ENCODE measurements at places on chromosomes 4 and X. TPM values are rescaled to one million over a fixed set of nuclear protein-coding genes. Genes with fewer than 3 reads are reported as not detected.

Gene TMEM271
- not detected for total RNA-seq

Gene WNK3
- not detected for total RNA-seq

Gene PCDH19
- not detected for total RNA-seq

Gene AVPR2
- total RNA-seq = not detected

Gene CDKL2
- 0.30 TPM for total RNA-seq

Gene PRKG2
- total RNA-seq = 1.9 TPM

Gene GSX2
- not detected for total RNA-seq

Gene TRPC5OS
- total RNA-seq = not detected

Gene EOLA2
- total RNA-seq = 62.5 TPM

GRCh38 chr4:87505862-87506261 is 23.3 kb downstream of the SPARCL1 start:
- no peak for DNase-seq

GRCh38 chr4:37908488-37909331 is 17.8 kb downstream of the TBC1D1 start:
- no peak for DNase-seq

GRCh38 chr4:158496030-158496741 is 25.5 kb upstream of the RXFP1 start:
- DNase-seq = peak; percentile 21

GRCh38 chr4:3332498-3332897 is 39.7 kb downstream of the RGS12 start:
- no peak for DNase-seq

DNA sequence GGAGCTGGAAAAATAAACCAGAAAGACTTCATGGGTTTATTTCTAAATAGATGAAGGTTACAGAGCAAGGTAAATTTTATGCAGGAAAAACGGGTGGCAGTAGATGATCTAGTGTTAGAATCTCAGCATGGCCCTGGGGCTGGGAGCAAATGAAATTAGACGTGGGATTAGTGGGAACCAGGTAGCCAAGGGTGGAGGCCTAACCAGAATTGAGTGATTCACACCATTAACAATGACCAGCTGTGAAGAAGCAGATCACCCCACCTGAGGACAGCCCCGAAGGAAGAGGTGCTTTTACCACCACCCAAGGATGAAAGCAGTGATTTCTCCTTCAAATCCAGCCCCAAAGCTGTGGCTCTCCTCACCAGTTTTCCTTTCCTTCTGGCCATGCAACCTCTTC is 20.8 kb upstream of the ACSL1 start:
- no peak for DNase-seq

DNA sequence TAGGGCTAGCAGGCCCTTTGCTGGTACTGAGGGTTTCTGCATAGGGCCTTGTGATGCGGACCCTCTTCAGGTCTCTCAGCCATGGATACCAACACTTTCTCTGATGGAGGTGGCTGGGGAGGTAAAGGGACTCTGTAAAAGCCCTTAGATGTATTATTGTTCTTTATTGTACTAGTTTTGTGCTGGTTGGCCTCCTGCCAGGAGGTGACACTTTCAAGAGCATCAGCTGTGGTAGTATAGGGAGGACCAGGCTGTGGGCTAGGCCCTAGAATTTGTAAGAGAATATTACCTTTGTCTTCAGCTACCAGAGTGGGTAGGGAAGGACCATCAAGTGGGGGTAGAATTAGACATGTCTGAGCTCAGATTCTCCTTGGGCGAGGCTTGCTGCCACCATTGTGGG is 936.3 kb downstream of the CENPC start:
- no peak for DNase-seq

DNA sequence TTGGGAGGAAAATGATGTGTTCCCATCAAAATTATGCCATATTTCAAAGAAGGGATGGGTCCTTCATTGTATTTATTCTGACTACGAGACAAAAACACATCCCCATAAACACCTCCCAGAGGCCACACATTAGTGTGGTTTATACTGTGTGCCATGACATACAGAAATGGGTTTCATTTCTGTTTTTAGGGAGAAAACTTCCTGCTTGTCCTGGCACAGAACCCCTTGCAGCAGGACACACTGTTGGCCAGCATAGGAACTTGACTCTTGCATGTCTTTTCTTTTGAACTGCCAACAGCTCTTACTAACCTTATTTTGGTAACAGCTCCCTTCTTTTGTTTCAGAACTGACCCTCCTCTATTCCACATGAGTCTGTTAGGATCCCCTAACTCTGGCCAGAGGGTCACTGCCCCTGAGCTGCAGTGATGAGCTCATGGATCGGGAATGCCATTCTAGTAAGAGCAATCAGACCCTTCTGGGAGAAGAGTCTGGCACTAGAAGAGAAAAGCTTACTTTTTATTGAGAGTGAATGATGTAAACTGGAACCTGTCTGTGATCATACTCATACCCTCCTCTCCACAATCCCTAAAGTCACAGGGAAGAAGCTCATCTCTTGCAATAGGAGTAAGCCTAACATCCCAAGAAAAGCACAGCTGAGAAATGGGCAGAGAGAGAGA is 86.4 kb downstream of the SMIM20 start:
- DNase-seq = no peak

DNA sequence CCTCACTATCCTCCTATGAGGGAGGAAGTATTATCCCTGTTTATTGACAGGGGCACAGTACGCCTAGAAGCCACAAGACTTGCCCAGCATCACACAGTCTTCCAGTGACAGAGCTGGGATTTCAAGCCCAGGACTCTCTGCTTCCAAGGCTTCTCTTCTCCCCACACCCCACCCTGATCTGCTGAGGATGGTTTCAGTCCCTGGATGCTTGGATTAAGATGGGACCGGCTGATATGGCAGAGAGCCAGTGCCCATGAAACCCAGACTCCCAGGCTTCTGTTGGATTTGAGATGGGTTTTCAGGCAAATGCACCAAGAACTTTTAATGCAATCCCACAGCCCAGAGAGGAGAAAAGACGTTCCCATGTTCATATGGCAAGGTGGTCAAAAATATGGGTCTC is 23.2 kb downstream of the EFNB1 start:
- DNase-seq = no peak

DNA sequence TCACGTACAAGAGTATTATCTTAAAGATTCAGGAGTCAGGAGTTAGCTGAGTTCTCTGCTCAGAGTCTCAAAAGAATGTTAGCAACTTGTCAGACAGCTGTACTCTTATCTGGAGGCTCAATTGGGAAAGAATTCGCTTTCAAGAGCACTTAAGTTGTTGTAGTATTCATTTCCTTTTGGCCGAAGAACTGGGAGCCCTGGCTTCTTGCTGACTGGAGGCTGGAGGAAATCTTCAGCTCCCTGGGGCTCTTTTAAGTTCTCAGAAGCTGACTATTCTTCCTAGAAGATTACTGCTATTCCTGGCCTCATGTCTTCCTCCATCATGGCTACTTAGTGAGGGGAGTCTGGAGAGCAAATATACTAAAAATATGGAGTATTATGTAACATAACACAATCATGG is 587.2 kb downstream of the EPHA5 start:
- DNase-seq = no peak

GRCh38 chr4:10746371-10747171 is 62.0 kb upstream of the CLNK start:
- DNase-seq = no peak

GRCh38 chr4:2068566-2068965 is 9.4 kb downstream of the NAT8L start:
- no peak for DNase-seq

- DNase-seq = no peak
These were observed 162.5 kb upstream of the RASGEF1B start for GRCh38 chr4:81634165-81634564.

GRCh38 chr4:141307241-141307689 is 86.6 kb downstream of the ZNF330 start:
- peak; percentile 53 for DNase-seq

GRCh38 chr4:177080388-177080787 is 229.3 kb upstream of the NEIL3 start:
- no peak for DNase-seq

DNA sequence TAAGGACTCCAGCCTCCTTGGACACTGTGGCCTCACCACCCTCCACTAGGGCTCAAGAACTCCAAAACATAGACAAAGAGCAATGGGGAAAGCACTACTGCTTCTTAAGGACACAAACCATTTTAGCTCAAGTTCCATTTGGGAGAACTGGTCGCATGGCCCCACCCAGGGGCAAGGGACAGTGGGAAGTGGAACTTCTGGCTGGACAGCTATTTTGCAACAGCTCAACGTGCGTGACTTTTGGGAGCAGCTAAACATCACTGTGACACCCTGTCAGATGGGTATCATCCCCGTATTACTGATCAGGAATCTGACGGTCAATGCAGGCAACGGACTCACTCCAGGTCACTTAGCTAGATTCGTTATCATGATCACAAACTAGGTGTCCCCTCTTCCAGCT is 9.0 kb upstream of the GLOD5 start:
- DNase-seq = no peak

DNA sequence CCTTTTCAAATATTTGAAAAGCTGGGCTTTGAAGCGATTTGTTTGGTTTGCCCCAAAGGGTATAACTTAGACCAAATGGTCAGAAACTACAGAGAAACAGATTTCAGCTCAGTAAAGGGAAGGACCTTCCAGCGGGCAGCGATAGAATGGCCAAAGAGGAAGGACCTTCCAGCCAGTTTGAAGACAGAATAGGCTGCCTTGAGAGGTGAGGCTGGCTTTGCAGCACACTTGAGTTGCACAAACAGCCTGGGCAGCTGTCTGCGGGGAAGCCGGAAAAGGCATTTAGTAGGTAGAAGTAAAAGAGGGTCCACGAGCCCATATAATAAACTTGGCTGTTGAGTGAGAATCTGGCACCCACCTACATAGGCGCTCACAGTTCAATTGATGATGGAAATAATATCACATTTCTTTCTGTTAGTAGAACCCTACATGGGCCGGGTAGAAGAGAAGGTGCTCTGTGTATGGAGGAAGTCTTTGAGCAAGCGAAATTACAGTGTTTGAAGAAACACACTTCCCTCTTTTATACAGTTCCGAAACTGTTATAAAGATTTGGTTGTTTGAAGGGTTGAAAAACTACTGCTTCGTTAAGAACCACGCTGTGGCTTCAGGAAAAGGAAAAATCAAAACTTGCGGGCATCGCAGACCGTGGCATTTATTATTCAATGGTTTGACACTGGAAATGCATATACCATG is 75.0 kb upstream of the SORBS2 start:
- no peak for DNase-seq

DNA sequence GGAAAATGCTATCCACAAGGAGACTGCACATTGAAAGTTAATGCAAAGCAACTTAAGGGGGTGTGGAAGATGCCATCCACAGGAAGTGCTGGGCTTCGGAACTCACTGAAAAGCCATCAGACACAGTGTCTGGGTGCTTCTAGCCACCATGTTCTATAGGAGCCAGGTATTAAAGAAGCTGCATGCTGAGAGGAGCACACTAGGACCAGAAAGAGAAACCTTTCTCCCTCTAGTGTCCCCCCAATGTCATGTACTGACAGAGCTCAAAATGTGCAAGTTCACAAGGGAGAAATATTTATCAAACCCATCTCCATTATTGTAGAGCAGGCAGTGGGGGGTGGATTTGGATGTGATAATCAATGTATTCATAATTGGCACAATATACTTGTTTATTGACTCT is 510.9 kb downstream of the GRID2 start:
- DNase-seq = no peak

- DNase-seq = no peak
These were observed 325.2 kb upstream of the AADAT start for GRCh38 chr4:170414961-170415360.

DNA sequence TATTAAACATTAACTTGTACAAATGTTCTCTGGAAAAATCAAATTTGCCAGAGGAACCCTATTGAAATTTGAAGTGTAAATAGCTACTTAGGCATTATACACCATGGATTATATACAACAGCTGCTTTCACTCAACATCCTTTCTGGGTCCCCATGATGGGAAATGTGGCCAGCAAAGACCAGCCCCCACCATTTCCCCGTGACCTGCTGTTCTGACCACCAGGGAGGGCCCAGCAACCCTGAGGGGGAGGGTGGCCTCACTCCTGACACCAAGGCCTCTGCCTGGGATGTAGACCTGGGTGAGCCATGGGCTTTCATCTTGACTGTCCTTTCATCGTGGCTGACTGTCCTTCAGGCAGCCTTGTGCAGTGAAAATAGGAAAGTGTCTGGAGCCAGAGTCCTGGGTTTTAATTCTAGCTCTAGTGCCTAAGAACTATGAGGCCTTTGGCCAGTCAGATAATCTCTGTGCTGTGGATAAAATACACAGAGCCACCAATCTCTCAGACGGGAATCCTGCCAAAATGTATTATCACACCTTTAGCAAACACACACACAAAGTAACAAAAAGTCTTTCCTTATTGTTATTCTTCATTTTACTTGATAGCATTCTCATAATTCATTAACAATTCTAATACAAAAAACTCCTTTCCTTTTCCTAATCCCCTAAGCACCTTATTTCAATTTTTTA is 45.1 kb downstream of the NR3C2 start:
- DNase-seq = no peak

DNA sequence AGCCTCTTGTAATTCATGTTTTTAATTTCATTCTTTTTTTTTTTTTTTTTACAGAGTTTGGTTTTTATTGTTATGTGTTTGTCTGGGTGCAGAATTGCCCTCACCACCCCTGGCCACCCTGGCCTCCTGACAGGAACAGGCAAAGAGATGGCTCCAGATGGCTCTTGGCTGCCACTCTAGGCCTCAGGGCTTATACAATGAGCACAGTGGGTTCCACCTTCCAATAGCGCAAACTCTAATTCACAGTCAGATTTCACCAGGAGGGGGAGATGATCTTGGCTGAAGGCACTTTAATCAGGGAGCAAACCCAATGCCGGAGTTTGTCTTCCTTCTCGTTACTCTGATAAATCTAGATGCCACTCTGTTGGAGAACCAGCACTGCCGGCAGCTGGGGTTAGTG is 24.8 kb downstream of the CPE start:
- DNase-seq = no peak
